HCT116 (cell line): ENCODE measurements at places on chromosomes 3 and 15. TPM values are rescaled to one million over a fixed set of nuclear protein-coding genes. Genes with fewer than 3 reads are reported as not detected.
A peak's percentile ranks its signal among the peaks of the same experiment; 100 is the strongest.

DNA sequence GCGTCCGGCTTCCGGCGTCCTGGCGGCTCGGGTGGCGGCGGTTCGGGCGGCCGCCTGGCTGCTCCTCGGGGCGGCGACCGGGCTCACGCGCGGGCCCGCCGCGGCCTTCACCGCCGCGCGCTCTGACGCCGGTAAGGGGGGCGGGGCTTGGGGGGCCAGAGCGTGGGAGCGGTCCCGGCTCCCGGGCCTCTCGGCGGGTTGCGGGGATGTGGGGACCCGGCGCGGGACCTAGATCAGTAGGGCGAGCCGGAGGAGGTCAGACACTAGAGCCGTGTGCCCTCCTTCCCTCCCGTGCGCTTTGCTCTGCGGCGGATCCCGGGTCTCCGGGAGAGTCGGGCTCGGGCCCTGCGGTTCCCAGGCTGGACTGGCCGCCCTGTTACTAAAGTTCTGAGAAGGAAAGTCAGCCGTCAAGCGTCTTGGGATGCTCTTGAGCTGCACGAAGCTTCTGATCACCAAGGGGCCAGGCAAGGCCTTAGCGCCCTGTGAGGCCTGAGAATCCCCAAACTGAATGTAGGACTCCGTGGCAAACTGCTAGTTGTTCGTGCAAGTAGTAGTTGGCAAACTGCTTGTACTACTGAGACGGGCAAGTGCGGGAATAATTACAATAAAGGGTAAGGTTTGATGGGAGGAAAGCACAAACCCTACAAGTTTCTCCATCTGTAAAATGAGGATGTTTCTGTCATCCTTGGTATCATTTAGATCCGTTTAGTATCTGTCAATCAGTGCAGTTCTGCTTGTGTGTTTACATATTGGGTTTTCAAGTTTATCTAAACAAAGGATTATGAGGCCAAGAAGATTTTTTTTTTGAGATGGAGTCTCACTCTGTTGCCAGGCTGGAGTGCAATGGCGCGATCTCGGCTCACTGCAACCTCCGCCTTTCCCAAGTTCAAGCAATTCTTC, 587 bp downstream of the PIGX start:
- H3K4me3 ChIP-seq: peak overlapping the region; percentile 85
- H3K27ac ChIP-seq: peak overlapping the region; percentile 86
- no peak for DNase-seq
- H3K4me1 ChIP-seq: no peaks in the 10 kb centered on the region; the same call in 1 of the 2 replicates

- no peak overlapping the region for H3K4me3 ChIP-seq
- no peak overlapping the region for H3K27ac ChIP-seq
- no peak for DNase-seq
- peaks cover 28% of the 10 kb centered on the region for H3K27me3 ChIP-seq
Observed at GRCh38 chr3:56323986-56324420, 144.3 kb downstream of the ERC2 start.

Gene ALPK3
- total RNA-seq: 2.0 TPM

GRCh38 chr3:141653847-141654246, 84.3 kb upstream of the RNF7 start:
- no peaks in the 10 kb centered on the region for H3K27me3 ChIP-seq
- no peak overlapping the region for H3K27ac ChIP-seq
- no peaks in the 10 kb centered on the region for H3K36me3 ChIP-seq
- no peaks in the 10 kb centered on the region for H3K4me1 ChIP-seq
- DNase-seq: no peak
- no peak overlapping the region for H3K4me3 ChIP-seq

DNA sequence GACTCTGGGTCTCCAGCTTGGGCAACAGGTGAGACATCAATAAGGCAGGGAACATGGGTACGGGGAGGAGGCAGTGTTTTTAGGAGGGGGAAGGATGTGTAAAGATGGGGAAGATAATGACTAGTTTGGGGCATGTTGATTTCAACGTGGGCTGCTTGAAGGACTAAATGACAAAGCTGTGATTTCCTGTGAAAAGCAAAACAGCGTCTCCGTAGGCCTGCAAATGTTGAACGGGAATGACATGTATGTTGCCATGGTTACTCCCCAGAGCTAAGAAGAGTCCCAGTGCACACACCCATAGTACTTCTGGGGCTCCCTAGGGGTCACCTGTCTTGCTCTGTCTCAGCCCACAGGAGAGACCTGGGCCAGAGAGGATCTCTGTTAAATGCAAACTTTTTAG, 71.3 kb upstream of the ETV5 start:
- H3K36me3 ChIP-seq: no peaks in the 10 kb centered on the region
- no peaks in the 10 kb centered on the region for H3K27me3 ChIP-seq
- no peak for DNase-seq
- H3K27ac ChIP-seq: no peak overlapping the region
- H3K4me1 ChIP-seq: no peaks in the 10 kb centered on the region

DNA sequence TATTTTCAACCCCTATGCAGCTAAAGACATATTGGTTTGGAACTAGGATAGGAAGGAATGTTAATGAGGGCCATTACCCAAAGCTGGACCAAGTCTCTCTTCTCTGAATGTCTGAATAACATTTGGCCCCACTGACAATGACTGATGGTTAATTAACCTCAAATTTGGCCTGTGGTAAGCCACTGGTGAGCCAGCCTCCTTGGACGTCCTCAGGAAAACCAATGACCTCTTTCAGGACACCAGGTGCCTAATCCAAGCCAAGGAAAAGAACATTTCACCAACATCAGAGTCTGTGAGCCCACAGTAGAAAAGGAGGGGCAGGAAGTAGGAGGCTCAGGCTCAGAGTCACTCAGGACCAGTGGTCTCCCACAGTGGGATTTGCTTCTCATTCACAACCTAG, 56.4 kb upstream of the ETV5 start:
- no peak for DNase-seq
- no peak overlapping the region for H3K27ac ChIP-seq
- no peak overlapping the region for H3K4me3 ChIP-seq
- no peaks in the 10 kb centered on the region for H3K36me3 ChIP-seq
- H3K4me1 ChIP-seq: no peaks in the 10 kb centered on the region

DNA sequence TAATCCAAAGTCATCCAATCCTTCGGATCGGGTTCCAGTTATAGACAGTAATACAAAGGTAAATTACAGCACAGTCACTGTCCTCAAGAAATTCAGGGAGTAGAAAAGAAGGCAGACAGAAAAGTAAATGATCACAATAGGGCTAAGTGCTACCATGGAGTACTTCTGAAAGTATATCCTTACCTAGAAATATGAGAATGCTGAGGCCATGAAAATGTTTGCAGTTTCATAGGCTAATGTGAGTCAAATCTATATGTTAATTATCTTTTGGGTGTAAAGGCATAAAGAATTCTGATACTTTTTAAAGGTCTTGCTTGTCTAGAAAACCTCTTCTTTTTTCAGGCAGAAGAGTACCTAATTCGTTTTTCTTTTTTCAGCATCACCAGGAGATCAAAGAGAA, 29.8 kb downstream of the PBRM1 start:
- no peak for DNase-seq
- H3K4me3 ChIP-seq: no peak overlapping the region
- no peak overlapping the region for H3K27ac ChIP-seq
- no peaks in the 10 kb centered on the region for H3K4me1 ChIP-seq

Gene DCBLD2
- 532 TPM for total RNA-seq

DNA sequence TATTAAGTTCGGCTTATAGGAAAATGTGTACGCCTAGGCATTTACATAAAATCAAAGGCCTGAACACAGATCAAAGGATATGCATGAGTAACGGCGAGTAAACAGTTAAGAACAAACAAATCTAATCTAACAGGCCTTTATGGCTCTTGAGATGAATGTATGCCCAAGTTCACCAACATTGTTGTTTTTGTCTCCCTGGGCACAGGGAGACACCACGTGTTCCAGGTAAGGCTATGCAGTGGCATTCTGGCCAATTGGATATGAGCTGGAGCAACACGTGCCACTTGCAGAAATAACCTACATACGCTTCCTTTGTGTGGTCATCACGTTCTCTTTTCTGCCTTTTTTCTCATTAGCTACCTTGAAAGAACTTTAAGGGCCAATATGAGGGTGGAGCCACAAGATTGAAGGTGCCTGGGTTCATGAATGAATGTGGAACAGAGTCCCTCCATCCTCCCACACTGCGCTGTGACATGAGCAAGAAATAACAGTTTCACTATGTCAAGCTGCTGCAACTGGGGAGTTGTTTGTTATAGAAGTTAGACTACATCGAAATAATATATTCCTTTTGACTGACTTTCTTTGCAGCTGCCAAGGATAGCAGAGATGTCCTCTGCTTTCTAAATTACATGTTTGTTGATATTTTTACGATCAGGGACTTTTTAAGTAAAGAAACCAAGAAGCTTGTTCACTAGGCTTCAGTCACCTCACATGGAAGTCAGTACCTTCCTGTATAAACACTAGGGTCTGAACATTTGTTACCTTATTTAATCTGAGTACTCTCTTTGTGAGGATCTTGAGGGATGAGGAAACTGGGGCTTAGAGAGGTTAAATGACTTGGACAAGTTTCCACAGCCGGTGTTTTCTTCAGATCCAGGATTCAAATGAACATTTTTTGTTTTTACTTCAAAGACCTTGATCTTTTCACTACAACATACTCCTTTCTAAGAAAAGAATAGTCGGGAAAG, 427.5 kb upstream of the TBL1XR1 start:
- no peaks in the 10 kb centered on the region for H3K4me1 ChIP-seq
- no peaks in the 10 kb centered on the region for H3K36me3 ChIP-seq
- no peak overlapping the region for H3K4me3 ChIP-seq
- no peaks in the 10 kb centered on the region for H3K27me3 ChIP-seq
- DNase-seq: no peak

GRCh38 chr3:129060276-129061022, at the start of gene GP9:
GP9 (plus strand) TSS chr3:129060779; CDS start chr3:129061740, 961 bp downstream.
- H3K27ac ChIP-seq: no peak within 1 kb of the TSS
- H3K4me1 ChIP-seq: no peaks in the 10 kb centered on the region
- H3K4me3 ChIP-seq: no peak within 1 kb of the TSS
- H3K36me3 ChIP-seq: no peaks in the 10 kb centered on the region
- no peaks in the 10 kb centered on the region for H3K27me3 ChIP-seq

DNA sequence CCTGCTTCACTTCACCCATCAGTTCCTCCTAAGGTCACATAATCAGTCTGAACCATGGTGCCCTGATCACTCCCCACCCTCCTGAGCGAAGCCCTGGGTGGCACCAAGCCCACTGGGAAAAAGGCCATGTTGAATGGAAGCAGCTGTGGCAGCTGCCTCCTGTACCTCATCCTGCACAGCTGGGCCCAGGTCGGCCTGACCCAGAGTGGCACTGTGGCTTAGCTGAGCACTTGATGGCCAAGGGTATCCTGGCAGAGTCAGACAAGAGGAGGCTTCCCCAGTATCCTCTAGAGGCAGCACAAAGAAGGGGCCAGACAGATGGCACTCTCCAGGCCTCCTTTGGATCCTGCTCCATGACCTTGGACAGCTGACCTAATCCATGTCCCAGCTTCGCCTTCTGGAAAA, 68.4 kb downstream of the TLE3 start:
- no peaks in the 10 kb centered on the region for H3K4me1 ChIP-seq
- H3K36me3 ChIP-seq: no peaks in the 10 kb centered on the region
- no peak overlapping the region for H3K4me3 ChIP-seq

Gene RAB6B
- 14.1 TPM for total RNA-seq

Gene TICRR
- total RNA-seq: 24.8 TPM

DNA sequence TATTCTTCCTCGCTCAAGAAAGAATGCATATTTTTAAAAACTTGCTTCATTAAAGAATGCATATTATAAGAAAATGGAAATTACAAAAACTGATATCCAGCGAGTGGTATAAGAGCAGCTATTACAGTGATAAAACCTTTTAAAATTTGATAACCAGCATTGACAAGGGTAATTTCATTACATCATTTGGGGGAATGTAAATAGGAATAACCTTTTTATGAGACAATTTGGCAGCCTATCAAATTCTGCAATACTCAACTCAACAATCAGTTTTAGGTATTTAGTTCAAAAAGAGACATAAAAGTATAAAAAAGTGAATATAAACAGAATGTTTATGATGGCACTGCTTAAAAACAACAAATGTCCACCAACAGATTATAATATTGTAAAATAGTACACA, 35.4 kb downstream of the MAP4 start:
- H3K4me3 ChIP-seq: no peak overlapping the region
- no peak overlapping the region for H3K27ac ChIP-seq
